Stromal cell of bone marrow (primary cell): ENCODE measurements at places on chromosomes 5 and 9.

DNA sequence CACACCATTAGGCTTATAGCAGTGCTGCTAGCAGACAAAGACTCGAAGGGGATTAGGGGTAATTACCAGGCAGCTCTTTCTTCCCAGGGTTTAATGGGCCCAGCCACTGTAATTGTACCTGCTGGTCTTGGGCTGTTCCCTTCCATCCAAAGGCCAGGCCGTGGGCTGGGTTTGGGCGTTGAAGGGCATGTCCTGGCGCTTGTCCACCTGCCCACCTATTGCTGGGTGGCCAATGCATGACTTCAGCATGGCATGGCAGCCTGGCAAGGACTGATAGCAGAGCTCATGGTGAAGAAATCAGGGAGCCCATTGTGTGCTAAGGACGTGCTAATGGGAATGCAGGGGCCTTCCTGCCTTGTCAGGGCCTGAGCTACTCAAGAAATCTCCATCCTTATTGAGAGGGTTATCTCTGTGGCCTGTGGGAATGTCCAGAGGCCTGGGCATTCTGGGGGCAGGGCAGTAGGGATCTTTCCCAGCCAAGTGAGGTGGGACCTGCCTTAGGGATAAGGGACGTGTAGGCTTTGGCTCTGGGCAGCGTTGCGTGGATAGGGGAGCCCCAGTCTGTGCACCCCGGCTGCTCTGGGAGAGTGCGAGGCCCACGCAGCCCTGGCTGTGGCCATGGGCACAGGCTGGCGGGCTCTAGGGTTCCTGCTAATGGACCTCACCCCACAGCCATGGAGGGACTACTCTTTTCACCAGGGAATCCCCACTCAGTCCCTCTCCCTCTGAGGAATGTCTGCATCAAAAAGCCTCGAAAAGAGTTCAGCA lies 116.1 kb upstream of the PITX1 start:
- no peak for DNase-seq

GRCh38 chr9:99964336-99964735 lies 57.9 kb downstream of the STX17 start:
- no peak for DNase-seq

DNA sequence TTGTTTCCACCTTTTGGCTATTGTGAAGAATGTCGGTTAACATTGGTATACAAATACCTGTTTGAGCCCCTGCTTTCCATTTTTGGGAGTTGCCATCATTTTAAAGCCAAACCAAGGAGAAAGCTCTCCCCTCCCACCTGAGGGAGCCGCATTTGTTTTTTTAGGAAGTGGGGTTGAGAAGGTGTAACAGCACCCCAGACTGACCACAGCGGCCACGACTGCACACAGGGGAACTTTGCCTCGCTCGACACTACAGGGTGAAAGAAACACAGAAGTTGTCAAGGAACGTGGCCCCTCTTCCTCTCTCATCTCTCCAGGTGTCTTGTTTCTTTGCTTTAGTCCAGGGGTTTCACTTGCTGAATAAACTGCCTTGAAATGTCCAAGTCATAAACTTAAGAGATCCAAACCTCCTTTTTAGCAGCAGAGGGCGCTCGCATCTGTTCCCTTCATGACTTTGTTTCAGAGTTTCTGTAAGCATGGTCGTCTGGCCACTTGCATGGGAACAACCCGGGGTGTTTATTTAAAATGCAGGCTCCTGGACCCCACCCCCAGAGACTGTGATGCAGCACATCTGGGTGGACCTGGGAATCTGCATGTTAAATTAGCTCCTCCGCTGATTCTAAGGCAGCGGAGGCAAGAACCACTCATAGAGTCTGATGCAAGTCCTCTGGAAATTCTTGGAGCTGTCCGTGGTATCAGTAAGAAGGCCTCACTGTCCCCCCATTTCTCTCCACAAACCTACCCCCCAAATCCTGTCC lies 2.1 kb upstream of the TTLL11 start:
- DNase-seq: no peak

GRCh38 chr5:73274881-73275663 lies 102.1 kb downstream of the TMEM174 start:
- peak; percentile 55 for DNase-seq

GRCh38 chr9:106783121-106783520 lies 79.8 kb upstream of the ZNF462 start:
- DNase-seq: no peak

DNA sequence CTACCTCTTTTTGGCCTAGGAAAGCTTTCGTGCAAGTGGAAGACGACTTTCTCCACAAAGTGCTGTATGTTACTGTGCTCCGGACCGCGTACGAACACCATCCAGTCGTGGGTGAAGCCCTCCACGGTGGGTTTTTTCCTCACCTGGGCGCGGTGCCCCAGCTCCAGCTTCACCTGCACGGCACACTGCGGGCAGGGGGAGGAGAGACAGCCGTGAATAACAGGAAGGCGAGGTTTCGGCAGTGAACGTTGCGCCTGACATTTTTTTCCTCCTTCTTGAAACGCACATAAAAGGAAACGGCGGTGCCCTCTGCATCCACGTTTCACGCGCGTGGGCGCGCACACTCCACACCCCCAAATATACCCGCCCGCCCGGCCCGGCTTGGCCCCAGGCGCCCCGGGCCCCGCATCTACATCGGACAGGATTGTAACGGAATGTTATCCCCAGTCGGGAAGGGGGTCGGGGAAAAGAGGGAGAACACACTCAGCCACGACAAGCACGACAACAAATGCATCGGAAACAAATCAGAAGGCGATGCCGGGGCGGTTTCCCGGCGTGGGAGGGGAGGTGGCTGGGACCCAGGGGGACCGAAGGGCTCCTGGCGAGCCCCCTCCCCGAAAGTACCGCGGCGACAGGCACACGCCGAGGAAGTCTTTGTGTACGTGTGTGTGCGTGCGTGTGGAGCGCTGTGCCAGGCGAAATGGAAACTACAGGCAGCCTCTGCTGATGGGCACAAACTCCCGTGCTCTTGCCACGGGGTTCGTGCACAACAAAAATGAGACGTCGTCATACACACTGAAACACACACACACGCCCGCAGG lies 1.4 kb downstream of the MLLT3 start:
- no peak for DNase-seq

GRCh38 chr5:38776149-38776896 lies 69.5 kb upstream of the OSMR start:
- no peak for DNase-seq

DNA sequence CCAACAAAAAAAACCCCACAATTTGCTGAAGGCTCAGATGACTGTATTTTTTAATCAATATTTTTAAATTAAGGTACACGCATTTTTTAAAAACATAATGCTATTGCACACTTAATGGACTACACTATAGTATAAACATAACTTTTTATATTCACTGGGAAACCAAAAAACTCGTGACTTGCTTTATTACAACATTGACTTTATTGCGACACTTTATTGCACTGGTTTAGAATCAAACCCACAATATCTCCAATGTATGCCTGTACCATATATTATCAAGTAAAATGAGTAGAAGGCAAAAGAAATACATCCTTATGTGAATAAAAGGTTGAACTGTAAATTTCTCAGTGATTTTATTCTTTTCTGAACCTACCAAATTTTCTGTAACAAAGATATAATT lies 53.7 kb downstream of the RICTOR start:
- DNase-seq: no peak

DNA sequence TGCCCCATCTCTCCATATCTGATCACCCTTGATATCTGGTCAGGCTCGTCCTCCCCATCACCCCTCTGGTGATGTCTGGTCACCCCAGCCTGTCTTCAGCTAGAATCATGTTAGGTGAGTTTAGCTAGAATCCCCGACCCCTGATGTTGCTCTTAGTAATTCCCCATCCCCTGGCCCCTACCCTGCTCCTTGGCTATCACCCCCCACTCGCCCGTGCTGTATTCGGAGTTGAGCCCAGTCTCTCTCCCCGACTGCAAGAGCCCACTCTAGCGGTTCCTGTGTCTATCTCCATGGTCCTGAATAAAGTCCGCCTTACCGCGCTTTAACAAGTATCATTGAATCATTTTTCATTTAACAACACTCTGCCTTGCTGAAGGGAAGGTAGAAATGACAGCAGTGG lies 33.7 kb downstream of the ADAMTS2 start:
- no peak for DNase-seq

DNA sequence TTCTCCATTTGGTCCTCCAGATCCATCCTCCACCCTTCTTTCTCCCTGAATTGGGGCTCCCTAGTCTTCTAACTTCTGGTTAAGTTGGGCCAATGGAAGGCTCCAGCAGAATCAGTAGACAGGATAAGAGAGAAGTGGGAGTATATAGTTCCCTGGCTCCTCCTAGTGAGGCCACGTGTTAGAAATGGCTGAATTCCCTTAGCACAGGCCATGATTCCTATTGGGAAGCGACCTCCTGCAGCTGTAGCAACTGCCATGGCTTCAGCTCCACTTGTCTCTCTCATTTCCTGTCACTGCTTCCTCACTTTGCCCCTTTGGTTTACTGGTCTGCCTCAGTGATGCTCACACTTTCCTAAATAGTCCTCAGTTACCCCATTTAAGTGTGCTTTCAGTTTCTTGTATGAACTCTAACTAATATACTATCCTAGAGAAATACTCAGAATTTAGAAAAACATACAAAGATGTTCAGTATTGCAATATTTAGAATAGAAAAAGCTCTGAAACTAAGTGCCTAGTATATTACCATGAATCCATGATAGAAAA lies 104.8 kb upstream of the SMARCA2 start:
- no peak for DNase-seq

- no peak for DNase-seq
These were observed 21.6 kb upstream of the ANGPTL2 start for GRCh38 chr9:127143920-127144465.

GRCh38 chr5:107282061-107282460 lies 388.7 kb downstream of the EFNA5 start:
- DNase-seq: no peak

DNA sequence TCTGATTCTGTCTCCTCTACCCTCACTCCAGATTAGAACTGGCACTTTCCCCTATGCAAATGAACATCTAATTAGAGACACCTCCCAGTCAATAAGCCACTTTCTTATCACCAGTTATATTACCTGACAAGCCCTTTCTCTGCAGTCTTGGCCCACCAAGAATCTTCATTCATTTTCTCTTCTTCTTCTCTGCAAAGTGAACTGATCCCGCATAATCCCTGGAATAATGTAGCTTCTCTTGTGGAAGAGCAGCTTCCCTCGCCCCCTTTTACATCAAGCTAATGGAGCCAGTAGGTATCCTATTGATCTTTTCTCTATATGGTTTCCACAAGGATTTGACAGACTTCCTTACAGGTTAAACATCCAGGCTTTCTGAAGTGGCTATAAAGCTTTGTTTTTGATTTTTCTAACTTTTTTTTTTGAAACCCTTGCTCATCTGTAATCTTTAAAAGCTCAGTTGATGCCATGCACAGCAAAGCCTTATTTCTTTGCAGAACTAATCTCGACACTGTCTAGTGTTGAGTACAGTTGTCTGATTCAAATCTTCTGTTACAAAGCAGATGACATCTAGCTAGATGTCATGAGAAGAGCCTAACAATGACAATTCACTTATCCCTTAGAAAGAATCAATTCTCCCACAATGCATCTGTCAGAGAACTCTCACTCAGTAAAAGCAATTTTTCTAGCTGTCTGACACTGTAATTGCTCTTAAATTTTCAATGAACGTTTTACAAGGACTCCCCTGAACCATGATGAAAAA lies 281.4 kb downstream of the ISL1 start:
- no peak for DNase-seq

DNA sequence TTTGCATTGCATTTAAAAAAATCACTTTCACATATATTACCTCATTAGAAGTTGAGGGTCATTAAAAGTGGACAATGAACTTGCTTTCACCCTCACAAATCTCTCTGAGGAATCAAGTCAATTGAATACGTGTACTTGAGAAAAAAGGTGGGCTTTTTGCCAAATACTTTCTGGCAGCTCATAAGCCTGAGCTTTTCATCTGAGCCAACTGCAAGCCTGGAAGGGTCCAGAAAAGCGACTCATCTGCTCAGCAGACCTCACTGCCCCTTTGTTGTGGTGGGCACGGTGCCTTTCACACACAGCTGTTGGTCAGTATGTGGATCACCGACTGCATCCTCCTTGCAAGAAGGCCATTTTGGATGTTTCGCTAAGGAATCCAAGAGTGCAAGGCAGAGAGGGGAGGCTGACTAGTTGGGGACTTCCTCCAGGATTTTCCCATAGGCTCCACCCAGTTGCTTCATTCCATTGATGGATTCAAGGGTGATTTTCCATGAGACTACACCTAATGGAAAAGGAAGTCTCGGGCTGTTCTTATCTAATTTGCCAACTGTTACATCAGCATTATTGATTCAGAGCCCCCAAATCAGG lies 564.7 kb downstream of the PDE4D start:
- no peak for DNase-seq

DNA sequence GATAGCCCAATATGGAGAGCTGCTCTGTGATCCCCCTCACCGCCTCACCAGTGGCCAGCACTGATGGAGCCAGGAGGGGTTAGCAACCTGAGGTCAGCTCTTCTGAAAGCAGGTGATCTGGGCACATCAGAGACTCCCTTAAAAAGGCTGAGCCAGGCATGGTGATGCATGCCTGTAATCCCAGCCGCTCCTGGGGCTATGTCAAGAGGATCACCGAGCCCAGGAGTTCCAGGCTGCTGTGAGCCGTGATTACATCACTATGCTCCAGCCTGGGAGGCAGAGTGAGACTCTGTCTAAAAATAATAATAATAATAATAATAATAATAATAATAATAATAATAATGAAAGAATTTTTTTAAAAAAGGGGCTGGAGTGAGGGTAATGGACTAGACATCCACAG lies 66.6 kb upstream of the HRH2 start:
- DNase-seq: no peak
